ENCODE measurements at places on chromosomes 11 and 22.

GRCh38 chr11:65251476-65251875 is 10.3 kb upstream of the POLA2 start:
- DNase-seq = no peak

GRCh38 chr11:28860893-28861292 is 752.7 kb downstream of the METTL15 start:
- no peak for DNase-seq

- no peak for DNase-seq
These were observed 5.0 kb upstream of the CCDC88B start for GRCh38 chr11:64334764-64335735.

DNA sequence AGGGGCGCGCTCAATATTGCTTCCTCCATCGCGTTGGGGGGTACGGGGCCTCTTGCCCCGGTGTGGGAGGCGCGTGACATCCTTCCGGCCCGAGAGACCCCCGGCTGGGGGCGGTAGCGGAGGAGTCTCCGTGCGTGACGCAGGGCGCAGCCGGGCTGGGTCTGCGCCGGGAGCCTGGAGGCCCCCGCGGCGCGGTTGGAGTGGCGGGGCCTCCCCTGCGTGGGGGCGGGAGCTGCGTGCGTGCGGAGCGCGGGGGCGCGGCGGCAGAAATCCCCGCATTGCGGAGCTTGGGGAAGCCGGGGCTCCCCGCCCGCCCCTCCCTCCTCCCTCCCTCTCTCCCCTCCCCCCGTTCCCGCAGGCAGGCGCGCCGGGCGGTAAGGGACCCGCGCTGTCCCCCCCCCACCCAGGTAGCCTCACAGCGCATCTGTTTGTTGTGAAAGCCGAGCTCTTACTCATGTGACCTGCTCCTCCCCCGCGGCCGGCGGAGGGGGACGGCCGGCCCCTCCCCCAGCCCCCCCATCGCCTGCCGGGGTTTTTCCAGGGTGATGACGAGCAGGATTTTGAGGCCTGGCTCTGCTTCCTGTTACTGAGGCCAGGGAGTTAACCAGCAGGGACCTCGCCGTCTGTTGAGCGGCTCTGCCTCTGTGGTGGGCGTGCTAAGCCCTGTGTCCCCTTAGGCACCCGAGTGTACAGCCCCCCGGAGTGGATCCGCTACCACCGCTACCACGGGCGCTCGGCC is 1.6 kb downstream of the PIM3 start:
- DNase-seq = peak; percentile 64

- no peak for DNase-seq
These were observed 47.0 kb downstream of the STIM1 start for GRCh38 chr11:3902441-3902840.

- no peak for DNase-seq
These were observed 377.7 kb downstream of the TENM4 start for GRCh38 chr11:79062814-79063762.

DNA sequence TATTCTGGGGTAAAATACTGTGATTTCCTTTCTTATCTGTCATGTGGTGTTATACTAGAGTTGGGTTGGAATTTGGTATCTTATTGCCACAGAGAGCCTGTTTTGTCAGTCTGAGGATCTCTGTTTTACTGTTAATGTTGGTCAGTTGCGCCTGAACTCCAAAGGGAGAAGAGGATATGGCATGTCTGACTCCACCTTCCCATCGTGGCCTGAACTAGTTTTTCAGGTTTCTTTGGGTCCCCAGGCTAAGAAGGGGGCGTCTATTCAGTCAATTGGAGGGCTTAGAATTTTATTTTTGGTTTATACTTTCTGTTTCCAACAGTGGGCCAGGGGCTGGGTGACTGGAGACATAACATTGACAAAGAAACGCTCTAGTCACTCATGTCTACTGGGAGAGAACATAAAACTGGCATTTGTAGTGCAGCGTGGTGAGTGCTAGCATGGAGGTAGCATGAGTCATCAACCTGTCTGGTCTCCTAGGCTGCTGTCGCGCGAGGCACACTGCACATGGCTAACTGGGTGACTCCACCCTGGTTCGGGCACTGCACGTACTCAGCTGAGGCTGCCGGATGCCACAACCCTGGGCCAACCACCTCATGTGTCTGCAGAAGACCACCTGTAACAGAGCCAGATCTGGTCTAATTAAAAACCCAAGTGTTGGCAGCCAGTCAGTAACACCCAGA is 120.1 kb upstream of the OR9Q1 start:
- DNase-seq = no peak

DNA sequence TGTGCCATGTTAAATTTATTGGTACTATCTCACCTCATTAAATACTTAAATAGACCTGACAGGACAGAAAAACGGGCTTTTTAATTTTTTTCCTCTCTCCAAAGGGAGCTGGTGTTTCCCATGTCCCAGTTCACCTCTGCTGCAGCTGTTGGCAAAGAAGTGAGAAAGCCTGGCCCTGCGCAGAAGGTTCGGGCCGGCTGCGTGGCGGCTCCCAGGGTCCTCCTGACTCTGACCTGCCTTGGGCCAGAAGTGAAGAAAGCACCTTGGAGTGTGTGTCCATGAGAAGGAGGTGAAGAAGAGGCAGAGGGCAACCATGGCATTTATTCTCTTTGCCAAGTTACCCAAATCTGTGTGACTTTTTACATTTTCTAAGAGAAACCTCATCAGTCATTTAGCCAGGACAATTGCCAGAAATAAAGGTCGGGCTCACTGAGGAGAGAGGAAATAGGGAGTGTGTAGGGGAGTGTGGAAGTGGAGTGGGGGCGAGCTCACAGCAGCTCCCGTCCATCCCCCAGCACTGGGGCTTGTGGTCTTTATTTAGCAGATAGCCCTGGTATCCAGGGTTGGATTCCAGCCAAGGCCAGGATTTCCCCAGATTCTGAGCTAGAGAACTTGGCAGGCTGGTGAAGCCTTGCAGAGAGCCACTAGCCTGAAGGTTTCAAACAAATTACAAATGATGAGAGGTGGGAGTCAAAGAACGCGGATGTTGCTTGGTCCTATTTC is 102.4 kb upstream of the CADM1 start:
- no peak for DNase-seq

- peak; percentile 10 for DNase-seq
These were observed 697 bp downstream of the RNF169 start for GRCh38 chr11:74749127-74749964.

DNA sequence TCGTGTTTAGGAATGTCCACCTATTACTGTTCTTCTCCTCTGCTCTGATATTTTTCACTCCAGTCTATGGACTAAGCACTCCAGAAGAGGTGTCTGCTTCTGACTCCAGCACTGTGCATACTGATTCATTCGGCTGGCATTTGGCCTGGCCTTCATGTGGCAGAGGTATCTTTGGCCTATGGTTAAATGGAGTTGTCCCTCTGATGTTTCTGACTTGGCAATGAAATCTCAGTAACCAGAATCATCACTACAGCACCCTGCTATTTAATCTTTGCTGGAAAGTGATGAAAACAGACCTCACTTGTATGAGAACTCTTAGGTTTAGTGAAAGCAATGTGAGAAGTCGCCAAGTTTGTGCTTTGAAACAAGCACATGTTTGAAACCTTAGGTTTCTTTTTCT is 155.2 kb downstream of the MAML2 start:
- no peak for DNase-seq

DNA sequence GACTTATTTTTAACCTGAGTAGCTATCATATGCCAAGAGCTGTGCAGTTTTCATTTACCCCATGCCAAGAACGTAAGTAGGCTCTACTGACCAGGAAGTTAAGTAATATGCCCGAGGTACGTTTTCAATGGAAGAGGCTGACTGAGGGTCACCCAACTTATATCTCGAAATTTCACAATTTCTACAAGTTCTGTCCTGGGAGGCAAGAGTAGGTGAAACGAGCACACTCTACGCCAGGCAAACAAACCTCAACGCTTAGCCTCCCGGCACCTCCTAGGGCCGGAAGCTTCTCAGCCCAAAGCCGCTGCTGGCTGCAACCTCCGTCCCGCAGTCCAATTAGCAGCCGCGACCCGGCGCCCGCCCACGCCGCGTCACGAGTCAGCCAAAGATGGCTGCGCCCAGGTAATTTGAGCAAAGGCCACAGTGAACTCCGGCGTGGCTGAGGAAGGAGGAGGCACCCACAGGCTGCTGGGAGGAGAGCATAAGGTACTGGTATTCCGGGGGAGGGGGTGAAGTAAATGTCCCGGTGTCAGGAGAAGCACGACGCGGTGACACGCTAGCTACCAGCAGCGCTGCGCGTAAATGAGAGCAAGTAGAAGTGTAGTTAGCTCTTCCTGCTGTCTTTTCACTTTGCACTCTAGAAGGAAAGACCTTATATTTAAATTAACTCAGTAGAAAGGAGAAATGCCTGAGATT is at the start of gene TMEM126A:
TSS of gene TMEM126A (plus strand) at position 364 of the 696 bp plus-strand sequence. CDS start 2,289 bp downstream, outside the sequence.
- peak; percentile 64 for DNase-seq

DNA sequence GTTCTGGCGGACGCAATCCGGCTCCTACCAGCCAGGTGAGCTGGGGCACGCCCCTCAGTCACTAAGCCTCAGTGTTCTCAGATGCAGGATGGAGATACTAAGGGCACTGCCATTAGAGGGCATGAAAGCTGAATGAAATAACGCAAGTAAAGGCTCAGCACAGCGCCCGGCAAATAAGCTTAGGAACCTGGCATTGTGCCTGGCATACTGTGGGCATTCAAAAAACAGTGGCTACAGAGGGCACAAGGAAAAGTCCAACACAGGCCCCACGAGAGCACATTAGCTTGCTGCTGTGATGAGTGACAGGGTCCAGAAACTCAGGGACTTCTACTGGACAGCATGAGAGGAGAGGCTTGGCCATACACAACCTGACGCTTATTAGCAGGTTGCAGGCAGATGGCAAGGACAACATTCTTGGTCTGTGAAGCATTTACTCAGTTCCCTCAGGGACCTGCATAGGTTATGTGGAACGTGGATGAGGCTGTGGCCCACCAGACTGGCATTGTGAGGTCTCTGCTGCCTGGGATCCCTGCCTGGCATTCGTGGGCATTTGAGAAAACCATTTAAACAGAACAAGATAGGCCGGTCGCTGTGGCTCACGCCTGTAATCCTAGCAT is 12.2 kb downstream of the TXN2 start:
- no peak for DNase-seq

DNA sequence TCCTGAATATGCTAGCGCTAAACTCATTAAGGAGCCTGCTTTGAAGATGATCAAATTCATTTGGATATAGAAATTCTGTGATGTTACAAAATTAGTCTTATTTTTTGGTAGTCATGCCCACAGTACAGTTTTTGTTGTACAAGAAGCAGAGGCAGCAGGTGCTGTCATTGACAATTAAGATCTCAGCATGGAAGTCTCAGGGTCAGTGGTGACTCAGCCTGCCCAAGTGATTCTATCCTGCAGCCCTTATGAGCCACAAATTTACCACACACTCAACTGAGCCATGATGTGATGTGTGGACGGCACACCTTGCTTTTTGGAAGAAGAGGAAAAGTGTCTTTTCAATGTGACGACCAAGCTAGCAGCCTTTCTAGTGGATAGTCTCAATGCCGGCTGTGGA is 153.6 kb upstream of the SORL1-AS1 start:
- no peak for DNase-seq

DNA sequence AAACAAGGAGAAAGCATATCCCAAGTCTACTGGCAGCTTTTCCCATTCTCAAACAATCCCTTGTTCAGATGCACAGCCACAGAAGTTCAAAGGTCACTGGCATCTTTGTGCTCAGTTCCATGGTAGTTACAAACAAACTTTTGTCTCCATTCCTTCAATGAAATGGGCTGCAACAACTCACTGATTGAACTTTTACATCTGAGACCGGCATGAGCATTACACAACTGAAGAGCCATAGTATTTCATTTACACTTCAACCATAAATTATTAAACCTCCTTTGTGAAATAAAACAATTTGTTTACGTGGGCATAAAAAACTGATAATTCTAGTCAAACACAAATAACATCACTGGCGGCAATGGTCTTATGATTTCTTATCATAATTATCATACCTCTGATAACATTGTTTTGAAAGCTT is 67.8 kb upstream of the ARHGAP32 start:
- no peak for DNase-seq

DNA sequence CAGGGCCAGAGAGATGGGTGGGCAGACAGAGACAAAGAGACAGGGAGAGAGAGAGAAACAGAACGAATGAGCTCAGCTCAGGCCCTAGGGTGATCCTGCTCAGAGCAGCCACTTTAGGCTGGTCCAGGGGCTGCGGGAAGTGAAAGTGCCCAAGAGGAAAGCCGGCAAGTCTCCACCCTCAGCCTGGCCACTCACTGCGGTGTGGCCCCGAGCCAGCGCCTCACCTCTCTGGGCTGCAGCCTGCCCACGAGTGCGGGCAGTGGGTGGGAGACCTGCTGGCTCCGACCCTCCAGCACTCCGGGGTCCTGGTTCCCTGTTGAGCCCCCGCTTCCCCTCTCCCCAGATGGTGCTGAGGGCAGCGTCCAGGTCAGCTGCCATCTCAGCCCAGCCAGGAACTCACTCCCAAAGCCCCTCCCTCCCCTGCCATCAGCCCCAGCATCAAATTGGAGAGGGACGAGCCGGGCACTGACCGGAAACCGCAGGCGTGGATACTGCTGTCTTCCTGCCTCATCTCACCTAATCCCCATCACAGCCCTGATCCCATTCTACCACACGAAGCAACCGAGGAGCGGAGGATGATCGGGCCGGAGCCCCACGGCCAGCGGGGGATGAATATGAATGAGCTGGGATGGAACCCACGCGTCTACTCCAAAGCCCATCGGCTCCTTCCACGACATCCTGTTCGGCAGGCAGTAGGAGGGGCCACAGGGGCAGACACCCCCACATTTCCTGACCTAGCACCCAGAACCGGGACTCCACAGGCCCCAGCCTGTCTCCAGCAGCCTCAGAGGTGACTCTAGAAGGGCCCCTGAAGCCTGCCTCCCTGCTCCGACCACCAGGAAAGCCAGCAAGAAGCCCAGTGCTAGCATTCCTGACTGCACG is 16.9 kb downstream of the ELFN2 start:
- no peak for DNase-seq

DNA sequence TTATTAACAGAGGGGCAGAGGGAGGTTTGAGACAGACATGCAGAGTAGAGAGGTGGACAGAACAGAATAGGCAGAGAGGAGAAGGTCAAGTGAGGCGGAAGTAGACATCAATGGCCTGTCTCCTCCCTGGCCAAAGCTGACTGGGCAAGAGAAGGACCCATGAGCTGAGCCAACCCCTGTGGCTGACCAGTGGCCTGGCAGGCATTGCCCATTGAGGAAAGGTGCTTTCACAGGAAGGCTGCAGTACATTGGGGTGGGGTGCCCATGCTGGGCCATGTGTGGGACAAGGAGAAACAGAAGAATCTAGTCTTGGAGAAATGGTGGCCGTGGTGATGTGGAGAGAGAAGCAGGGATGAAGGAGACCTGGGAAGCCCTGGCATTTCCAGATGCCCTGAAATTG is 76.0 kb downstream of the MYEOV start:
- no peak for DNase-seq

GRCh38 chr11:122742301-122743018 is 86.9 kb downstream of the UBASH3B start:
- DNase-seq = no peak

All from stimulated activated CD4-positive, alpha-beta T cell treated with anti-CD3 and anti-CD28 coated beads, Interleukin-1b, Interleukin-23, amount 100 ng/mL, for 1 hour (primary cell).